ENCODE measurements at places on chromosomes 5 and 9.

GRCh38 chr5:6570530-6570929 lies 62.3 kb downstream of the NSUN2 start:
- no peak for DNase-seq

DNA sequence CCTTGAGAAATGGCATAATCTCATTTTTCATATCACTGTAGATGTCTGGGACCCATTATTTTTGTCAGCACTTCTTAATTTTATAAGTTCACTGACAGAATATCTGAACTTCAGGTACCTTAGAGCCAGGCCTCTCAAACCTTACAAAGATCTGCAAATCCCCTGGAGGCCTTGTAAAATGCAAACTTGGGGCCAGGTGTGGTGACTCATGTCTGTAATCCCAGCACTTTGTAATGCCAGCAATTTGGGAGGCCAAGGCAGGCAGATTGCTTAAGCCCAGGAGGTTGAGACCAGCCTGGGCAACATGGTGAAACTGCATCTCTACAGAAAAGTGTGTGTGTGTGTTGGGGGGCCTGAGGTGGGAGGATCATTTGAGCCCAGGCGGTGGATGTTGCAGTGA lies 30.8 kb downstream of the RASGRF2 start:
- DNase-seq, result no peak

GRCh38 chr5:3099954-3100353 lies 348.5 kb upstream of the IRX2 start:
- DNase-seq, result no peak

DNA sequence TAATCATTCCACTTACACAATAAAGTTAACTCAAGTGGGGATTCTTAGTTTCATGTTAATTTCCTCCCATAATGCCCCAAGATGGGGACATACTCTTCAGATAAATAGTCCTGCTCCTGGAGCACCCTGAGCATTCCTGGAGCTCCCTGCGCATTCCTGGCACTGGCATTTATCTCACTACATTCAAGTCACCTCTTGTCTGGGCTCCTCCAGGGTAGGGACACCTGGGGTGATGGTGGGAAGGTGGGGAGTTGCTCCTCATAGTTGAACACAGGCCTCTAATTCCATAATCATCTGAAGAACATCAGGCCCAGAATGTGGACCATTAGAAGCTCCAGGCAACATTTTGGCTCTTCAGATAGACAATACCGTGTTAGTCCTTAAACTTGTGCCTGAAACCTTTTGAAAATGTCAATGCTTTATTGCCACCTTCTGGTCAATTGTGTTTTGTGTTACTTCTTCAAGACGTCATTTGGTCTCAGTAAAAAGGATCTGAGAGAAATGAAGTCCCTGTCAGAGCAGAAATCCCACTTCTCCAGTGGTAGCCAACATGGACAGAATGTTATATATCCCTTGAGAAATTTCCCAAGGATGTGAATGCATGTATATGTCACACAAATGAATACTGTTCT lies 14.2 kb upstream of the AGGF1 start:
- no peak for DNase-seq

GRCh38 chr9:14526504-14526903 lies 166.7 kb downstream of the ZDHHC21 start:
- DNase-seq, result no peak

DNA sequence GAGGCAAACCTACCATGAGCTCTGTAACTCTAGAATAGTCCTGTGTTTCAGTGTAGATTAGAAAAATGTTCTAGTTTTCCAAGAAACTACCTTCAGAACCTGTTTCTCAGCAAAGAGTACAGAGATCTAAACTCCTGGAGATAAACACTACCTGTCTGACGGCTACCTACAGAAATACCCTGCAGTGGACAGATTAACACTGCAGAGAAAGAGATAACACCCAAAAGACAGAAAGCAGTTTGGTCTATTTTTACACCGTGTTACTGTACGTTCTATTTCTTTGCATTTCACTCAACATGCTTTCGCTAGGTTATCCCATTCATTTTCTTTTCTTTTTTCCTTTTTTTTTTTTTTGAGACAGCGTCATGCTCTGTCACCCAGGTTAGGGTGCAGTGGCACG lies 11.6 kb downstream of the SCAI start:
- DNase-seq, result no peak

DNA sequence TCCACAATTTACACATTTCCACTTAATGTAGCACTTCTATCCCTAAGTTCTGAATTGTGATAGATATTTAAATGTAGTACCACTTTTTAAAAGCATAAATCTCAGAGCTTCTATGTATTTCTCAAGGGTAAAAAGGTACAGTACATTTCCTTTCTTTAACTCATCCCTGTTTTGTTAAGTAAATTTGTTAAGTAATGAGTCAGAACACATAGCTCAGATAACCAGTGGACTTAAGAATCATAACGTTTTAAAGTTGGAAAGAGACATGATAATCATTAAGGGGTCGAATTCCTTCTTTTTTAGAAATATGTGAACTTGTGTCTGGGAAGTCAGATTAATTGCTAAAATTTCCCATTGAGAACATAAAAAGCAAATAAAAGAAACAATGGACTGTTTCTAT lies 810.2 kb upstream of the NUDT12 start:
- no peak for DNase-seq

GRCh38 chr5:72624641-72625236 lies 117.5 kb upstream of the ZNF366 start:
- DNase-seq, result no peak

DNA sequence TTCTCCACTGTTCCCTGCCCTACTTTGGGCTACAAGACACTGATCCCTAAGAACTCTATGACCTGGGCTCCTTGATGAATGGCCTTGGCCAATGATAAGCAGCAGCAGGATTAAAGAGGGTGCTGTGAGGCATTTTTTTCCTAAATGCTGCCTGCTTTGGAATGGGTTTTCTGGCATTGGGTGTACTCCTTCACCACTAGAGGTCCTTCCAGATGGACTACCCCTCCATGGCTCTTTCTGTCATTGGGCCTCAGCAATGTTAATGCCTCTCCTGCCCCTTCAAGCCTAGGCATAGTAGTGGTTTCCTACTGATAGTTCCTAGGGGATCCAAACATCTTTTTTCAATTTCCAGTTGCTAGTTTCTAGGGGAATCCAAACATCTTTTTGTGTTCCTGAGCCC lies 319.3 kb upstream of the RPS23 start:
- no peak for DNase-seq

DNA sequence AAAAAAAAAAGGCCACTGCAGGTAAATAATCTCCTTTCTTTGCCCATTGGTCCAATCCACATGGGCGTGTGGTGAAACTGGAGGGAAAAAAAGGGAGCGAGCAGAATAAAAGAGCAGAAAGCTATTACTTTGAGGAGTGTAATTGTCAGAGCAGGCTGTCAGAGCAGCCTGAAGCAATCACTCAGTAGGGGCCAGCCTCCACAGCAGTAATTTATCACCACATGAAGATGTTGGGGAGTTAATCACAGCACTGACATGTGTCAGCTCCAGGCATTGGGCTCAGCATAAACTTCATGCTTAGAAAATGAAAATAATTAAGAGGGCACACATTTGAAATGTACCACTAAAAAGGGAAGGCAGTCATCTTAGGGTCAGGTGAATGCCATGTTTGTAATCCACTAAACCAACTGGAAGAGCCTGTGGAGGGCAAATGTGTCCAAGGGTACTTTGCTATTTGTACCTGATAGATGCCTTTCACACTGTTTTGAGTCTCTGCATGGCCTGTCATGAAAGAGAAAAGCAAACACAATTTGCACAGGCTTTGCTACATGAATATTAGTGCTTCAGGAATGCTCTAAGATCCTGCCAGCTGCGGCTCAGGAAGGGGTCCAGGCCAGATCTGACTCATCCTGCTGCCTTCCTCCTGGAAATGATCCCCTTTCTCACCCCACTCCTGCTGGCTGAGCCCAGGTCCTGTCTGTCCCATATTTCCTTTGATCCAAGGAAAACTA lies 2.9 kb upstream of the PTGER4 start:
- DNase-seq, result no peak

DNA sequence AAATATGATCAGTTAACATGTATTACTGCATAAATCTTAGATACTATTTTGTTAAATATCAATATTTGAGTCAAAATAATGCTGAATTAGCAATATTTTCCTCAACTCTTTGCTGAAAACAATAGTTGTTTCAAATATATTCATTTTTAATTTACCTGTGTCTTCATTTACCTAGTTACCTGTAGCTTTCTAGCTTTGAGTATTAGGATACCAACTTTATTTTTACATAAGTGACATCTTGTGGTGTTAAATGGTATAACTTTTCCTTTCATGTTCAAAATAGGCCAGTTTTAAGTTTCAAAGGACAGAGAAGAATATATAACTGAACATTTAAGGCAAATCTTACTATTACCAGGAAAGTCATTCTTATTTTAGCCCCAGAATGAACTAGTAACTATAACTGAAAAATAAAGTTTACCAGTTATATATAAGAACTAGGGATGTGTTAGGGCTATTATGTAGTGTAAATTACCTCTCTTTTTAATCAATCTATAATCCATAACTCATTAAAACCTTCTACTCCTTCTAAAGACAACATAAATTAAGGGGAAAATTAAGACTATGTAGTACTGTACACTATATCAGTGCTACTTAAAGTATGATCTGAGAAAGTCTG lies 25.3 kb downstream of the AP3B1 start:
- no peak for DNase-seq
